ENCODE measurements at places on chromosomes 1 and 21. TPM values are rescaled to one million over a fixed set of nuclear protein-coding genes. Genes with fewer than 3 reads are reported as not detected.

CTSK gene
- total RNA-seq: 20.5 TPM

RPRD2 gene
- total RNA-seq: 7.8 TPM

LYPD8 gene
- not detected for total RNA-seq

CC2D1B gene
- total RNA-seq: 22.8 TPM

TTC39A gene
- 1.2 TPM for total RNA-seq

SAMD11 gene
- 0.07 TPM for total RNA-seq

GRCh38 chr1:193940176-193940575 is 753.8 kb upstream of the B3GALT2 start:
- DNase-seq: no peak

DNA sequence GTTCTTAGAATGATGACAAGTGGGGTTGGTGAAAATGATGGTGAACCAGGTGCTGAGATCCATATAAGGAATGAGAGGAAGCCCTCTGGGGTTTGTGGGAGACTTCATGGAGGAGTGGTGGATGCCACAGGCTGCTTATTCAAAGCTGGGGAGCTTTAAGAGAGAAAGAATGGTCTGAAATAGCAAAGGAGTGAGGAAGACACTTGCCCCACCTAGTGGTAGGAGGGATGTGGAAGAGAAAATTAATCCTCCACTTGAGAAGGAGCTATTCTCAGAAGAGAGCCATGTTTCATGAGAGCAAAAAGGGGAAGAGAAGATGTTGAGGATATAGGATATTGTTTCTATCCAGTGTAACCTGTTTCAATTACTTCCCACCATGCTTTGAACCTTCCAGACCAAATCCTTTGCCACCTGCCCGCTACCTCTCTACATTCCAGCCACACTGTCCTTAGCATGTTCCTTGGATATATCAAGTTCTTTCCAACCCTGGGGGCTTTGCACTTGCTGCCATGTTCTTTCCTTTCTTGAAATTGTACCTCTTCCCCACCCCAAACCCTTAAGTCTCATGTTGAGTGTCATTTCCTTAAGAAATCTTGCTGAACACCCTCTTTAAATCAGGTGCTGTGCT is 19.6 kb upstream of the ZNF648 start:
- DNase-seq: no peak

GRCh38 chr1:230077436-230078213 is 10.6 kb downstream of the GALNT2 start:
- DNase-seq: no peak

GRCh38 chr1:67211589-67212563 is 45.6 kb downstream of the IL23R start:
- DNase-seq: no peak

- no peak for DNase-seq
These were observed 6.8 kb downstream of the TPRG1L start for GRCh38 chr1:3631320-3632260.

DNA sequence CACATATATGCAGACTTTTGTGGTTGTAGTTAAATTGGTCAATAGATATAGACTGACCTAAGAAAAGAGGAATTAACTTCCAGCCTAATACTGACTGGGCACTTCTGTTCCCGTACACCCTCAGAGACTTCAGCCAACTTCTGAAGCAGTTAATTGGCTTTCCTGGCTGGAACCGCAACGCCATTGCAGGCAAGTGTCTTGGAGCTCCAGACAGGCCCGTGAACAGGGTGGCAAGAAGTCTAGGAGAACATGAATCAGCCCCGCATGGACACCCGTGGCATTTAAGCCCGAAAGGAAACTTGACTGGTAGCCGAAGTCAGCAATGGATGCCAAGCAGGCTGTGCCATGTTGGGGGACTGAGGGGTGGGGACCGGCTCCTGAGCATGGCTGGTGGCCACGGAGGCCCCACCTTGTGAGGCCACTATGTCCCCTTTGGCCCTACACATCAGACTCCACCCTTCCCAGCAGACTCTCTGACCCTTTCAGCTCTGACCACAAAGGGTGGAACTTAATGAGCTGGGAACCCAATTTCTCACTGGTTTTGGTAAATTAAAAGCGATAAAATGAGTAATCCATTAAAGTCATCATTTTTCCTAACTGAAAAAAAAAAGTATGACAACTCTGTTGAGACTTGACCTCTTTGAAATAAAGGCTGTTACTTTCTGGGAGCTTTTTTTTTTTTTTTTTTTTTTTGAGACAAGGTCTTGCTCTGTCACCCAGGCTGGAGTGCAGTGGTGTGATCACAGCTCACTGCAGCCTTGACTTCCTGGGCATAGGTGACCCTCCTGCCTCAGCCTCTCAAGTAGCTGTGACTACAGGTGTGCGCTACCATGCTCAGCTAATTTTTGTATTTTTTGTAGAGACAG is 54.1 kb downstream of the RUNX1 start:
- no peak for DNase-seq

GRCh38 chr1:60281360-60281932 is 207.9 kb upstream of the C1orf87 start:
- DNase-seq: peak; percentile 67

GRCh38 chr1:248824701-248825100 is 1.0 kb downstream of the SH3BP5L start:
- no peak for DNase-seq

GRCh38 chr1:8951231-8951630 is 5.6 kb downstream of the CA6 start:
- DNase-seq: no peak

GRCh38 chr1:211135342-211135950 is 1.5 kb upstream of the KCNH1 start:
- DNase-seq: no peak

DNA sequence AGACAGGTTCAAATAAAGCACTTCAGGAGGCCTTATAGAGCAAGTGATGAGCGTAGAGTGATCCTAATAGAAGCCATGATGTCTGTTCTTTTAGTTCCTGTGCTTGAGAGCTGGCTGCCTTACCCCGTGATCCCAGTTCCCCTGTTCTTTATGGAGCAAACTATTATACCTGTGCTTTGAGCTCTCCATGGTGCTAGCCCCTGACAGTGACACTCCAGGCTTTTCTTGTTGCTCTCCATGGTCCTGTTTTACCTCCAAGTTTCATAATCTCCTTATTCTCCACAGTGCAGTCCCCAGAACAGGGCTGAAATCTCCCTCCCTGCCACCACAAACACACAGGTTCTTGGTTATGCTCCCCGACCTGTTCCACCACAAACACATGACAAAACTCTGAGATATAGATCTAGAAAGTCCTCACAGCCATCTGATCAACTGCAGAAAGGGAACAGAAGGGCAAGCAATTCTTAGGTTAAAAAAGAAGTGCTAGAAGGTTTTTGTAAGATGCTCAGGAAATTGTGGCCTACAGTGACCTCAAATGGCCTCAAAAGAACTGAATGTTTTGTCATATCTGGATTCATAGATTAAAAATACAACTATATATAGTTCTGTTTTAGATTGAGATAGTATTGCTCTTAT is 6.0 kb downstream of the CADM3 start:
- DNase-seq: peak; percentile 53

GRCh38 chr21:43667191-43667904 is 8.0 kb downstream of the RRP1B start:
- no peak for DNase-seq

DNA sequence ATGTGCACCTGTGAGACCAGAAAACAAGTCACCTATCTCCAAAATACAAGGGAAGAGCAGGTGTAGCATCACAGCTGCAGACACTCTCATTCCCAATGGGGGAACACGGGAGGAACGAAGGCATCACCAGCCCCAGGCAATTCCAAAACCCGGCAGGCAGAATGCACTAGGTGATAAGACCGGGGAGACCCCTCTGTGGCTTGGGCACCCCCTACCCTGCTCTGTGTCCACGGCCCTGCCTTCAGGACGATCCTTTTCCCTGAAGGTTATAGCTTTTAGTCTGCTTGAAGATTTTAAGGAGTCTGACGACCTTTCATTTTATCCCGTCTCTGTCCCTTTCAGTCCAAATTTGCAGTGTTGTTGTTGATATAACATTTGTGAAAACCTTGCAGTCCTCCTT is 19.2 kb downstream of the TRPM2 start:
- no peak for DNase-seq

DNA sequence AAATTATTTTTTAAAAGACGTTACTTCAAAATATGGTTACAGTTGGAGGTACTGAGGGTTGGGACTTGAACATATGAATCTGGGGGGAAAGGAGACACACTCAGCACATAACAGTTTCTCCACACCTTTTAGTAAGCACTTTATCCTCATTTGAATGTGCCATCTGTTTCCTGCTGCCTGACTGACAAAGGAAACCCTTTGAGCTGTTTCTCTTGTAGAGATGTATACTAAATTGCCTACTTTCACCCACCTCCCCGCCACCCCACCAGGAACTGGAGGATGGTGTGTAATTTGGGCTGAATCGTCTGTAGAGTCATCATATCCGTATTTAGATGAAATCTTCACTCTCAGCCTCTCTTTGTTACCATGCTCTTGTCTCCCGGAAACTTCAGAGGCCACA is 108.1 kb downstream of the KAZN start:
- DNase-seq: no peak
